HT-29 (cell line): ENCODE measurements at places on chromosomes 11 and 22. TPM values are rescaled to one million over a fixed set of nuclear protein-coding genes. Genes with fewer than 3 reads are reported as not detected.
A peak's percentile ranks its signal among the peaks of the same experiment; 100 is the strongest.

DNA sequence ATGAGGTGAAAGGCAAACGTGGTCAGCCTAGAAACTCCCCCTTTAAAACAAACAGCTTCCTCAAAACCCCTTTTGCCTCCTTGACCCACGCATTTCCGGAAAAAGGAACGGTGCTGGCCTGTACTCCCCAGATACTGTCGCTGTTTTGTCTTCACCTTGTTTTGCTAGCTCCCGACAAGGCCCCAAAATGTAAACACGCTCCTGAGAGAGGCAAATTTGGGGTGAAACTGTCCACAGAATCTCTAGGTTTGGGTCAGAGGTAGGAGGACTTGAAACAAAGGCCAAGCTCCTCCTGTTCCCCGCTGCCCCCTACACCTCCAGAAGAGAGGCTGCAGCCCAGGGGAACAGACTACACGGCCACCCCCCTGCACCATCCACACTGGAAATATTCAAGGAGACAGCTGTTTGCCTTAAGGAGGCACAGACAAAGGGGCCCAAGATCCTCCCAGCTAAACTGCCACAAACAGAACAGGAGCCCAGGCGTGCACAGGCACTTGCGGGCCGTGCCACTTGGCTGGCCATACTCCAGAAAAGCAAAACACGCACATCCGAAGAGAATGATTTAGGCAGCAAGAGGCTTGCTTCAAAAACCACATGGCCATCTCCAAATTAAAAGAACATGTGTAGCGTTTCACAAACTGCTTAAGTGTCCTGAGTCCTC is 160.5 kb upstream of the GRK3 start:
- DNase-seq: peak; percentile 36

DNA sequence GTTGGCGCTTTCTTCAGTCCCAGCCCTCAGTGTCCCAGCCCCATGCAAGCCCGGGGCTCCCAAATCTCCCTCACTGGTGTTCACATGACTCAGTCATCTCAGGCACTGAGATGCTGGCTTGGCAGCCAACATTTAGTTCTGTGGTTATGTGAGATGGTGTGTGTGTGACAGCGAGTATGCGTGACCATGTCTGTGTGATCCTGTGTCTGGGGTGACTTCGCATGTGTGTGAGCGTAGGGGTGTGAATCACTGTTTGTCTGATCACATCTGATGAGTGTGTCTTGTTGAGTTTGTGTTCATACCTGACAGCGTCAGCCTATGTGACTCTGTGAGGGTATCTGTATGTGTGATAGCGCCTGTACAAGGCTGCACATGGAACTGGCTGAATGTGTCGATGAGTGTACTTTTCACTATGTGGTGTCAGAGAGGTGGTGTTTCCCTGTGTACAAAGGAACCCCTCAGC is 16.2 kb downstream of the CREB3L1 start:
- DNase-seq: no peak

The RFPL3 gene
- total RNA-seq: not detected in 2 replicates

- no peak for DNase-seq
These were observed 44.6 kb downstream of the MYO7A start for GRCh38 chr11:77172666-77172982.

DNA sequence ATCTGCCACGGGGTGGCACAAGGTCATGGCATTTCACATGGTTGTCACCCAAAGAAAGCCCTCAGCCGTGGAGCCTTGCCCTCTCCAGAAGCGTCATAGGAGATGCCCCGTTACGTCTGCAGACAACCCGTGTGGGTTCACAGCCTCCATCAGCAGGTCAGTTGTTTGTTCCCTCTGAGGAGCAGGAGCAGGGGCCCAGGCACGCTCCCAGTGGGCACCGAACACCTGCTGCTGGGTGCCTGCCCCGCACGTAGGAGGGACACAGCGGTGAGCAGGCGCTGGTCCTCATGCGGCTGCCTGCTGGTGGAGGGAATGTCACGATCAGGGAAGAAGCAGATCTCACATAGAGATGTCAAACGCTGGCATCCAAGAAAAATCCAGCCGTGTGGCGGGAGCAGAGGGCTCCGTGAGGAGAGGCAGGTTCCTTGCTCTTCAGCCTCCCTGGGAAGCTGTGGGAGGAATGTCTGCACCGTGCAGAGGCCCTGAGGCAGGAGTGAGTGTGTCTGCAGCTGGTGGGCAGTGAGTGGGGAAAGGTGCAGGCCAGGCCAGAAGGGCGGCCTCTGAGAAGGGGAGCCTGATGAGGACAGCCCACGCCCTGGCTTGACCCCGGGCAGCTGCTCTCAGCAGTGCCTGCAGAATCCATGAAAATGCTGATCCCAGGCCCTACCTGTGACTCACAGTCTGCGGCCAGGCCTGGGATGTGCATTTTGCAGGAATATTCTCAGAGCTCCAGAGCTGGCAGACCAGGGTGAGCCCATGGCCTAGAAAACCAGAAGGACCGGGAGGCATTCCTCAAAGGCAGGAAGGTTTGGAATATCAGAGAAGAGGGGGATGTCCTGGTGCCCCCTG is 36.4 kb upstream of the TH start:
- no peak for DNase-seq

GRCh38 chr22:21666786-21667185 is 974 bp downstream of the PPIL2 start:
- DNase-seq: no peak

DNA sequence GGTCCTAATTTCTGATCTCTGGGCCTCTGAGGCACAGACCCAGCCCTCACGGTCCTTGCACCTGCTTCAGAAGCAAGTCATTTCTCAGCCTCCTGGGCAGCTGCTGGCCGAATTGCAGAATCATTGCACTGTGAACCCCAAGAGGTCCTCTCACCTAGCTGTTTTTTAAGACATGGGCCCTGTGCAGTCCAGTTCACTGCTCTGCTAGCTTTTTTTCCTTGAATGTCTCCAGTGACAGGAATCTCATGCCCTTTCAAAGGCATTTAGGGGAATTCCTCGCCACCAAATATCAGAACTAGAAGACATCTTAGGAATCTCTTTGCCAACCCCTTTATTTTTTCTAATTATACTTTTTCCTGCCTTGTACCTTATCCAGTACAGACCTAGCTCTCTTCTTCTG is 35.6 kb upstream of the TP53I11 start:
- no peak for DNase-seq

The NELL1 gene
- total RNA-seq: 0.13 TPM in 1 of 2 replicates, not detected in the other

DNA sequence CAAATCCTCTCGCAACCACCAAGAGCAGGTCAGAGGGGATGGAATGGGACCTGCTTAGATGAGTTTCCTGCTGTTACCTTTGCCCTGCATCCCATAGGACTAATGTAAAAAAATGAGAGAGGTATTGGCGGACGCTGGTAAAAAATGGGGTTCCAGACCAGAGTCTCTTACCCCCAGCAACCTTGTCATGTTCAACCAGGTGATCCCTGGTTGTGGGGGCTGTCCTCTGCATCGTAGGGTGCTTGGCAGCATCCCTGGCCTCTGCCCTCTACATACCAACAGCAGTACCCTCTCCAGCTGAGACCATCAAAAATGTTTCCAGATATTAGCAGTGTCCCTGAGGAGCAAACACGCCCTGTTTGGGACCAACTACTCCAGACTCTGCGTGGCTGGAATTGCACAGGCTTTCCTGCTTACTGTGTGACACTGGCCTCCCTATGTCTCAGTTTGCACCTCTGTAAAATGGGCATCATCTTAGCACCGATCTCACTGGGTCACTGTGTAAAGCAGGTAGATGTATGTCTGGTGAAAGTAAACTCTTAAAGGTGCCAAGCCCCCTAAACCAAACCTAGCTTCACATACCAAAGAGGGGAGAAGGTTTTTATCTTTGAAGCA is 1.5 kb downstream of the APOL6 start:
- DNase-seq: no peak
